ENCODE measurements at places on chromosomes 3 and 15.

DNA sequence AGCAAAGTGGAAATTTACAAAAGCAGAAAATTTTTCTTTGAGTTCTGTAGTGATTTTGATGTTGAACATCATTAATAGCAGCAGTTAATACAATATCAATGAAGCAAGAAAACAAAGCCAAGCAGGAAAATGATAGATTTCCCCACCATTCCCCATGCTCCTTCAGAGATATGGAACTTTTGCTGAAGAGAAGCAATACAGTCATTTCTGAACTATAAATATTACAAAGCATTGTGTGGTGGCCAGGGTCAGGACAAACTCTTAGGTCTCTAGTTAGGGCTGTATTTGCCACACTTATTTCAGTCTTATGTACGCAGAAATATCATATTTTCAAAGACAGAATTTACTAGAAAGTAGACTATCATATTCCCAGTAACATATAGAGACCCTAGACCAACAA is 88.8 kb upstream of the P3H2 start:
- DNase-seq: no peak

GRCh38 chr15:60994963-60995475 is 234.1 kb downstream of the RORA start:
- peak; percentile 16 for DNase-seq

DNA sequence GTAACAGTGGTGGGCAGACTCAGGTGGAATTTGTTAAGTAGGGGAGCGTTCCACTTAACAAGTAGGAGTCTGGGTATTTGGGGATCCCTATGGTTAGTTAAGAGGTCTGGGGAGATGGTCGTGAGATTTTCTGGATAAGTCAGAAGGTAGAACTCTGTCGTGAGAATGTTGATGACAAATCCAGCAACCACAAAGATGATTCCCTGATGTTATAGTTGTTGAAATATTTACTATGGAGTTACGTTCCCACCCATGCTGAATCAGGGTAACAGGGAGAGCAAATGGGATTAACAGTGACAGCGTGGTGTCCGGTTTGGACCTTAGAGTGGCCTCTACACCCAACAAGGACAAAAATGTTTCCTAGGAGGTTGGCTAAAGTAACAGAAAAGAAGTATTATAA is 110.8 kb downstream of the MFSD1 start:
- DNase-seq: no peak

- DNase-seq: peak; percentile 57
These were observed 885.4 kb downstream of the PDCD6IP start for GRCh38 chr3:34683851-34684250.

GRCh38 chr15:66312144-66312543 is 18.8 kb downstream of the DIS3L start:
- no peak for DNase-seq

DNA sequence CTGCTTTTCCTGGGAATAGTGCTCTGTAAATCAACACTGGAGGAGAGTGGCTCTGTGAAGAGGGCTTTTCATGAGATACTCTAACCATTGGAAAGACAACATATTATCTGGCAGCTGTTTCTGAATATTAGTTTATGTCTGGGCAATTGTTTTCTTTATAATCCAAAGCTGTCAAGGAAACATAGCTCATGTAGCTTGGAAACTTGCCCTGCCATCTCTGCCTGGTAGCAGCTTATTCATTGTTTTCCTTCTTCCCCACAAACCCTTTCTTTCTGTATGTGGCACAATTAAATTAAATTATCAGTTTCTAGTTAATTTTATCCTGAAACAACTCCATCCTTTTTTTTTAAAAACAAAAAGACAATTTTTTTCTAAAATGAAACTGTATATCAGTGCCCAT is 160.0 kb downstream of the EDEM1 start:
- DNase-seq: no peak

DNA sequence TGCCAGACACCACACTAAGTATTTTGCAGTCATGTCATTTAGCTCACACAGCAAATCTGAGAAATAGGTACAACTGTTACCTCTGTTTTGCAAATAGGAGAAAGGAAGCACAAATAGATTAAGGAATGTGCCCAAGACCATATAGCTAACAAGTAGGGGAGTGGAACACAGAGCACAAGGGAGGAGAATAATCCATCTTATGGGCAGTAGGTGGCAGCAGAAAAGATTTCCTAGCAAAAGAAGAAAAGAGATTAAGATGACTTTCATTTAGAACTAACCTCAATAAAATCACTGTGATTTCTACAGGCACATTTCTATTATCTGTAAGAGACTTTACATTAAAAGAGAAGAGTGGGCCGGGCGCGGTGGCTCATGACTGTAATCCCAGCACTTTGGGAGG is 49.1 kb downstream of the NR1I2 start:
- DNase-seq: peak; percentile 35

DNA sequence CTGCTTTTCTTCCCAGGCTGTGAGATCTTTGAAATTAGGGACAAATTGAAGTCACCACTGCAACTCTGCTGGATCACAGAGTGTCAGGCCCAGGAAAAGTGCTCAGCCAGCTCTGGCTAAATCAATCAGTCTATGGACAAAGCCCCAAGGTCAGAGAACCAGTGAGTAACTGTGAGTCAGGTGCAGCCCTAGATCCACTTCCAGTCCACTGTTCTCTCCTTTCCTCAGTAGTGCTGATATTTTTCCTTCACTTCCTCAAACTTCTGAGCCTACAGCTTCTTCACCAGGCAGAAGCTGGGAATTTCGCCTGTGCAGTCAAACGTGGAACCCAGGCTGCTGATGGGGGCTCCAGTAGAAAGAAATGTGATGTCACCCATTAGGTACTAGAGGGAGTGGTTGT is 75.1 kb upstream of the TRIM42 start:
- DNase-seq: no peak

GRCh38 chr15:90030376-90030775 is 29.3 kb downstream of the ZNF710 start:
- peak; percentile 70 for DNase-seq

DNA sequence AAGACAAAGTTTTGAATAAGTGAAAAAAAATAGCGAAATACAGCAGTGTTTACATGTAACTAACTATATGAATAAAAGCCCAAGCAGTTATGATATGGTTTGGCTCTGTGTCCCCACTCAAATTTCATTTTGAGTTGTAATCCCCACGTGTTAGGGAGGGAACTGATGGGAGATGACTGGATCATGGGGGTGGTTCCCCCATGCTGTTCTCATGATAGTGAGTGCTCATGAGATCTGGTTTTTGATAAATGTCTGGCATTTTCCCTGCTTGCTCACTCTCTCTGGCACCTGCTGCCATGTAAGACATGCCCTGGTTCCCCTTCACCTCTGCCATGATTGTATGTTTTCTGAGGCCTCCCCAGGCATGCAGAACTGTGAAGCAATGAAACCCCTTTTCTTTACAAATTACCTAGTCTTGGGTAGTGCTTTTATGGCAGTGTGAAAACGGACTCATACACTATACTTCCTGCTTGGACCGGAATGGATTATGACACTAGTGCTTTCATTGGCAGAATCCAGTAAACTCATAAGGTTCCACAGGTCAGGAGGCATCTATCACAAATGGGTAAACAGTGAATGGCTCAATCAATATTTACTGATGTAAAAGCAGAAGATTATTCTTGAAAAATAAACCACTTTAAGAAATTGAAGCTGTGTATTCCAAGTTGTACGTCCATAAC is 192.1 kb downstream of the CBLB start:
- no peak for DNase-seq

- peak; percentile 9 for DNase-seq
These were observed 72.6 kb downstream of the CCR1 start for GRCh38 chr3:46135475-46135874.

DNA sequence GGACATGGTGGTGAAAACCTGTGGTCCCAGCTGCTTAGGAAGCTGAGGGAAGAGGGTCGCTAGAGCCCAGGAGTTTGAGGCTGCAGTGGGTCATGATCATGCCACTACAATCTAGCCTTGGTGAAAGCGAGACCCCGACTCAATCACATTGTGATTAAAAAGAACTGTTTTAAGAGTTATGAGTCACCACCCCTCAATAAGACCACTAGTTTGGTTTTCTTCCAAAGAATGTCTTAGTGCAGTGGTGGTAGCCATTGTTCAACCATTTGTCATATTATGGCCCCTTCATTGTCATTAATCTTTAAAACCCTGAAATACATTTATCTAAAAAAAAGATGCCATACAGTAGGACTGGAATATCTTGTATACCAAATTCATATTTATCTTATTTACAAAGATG is 48.8 kb downstream of the BLM start:
- DNase-seq: no peak

- DNase-seq: peak; percentile 75
These were observed at the start of gene CAMK1 for GRCh38 chr3:9769426-9770275. Gene CAMK1 (minus strand): TSS chr3:9769947. CDS start chr3:9767749, 2,198 bp downstream.

DNA sequence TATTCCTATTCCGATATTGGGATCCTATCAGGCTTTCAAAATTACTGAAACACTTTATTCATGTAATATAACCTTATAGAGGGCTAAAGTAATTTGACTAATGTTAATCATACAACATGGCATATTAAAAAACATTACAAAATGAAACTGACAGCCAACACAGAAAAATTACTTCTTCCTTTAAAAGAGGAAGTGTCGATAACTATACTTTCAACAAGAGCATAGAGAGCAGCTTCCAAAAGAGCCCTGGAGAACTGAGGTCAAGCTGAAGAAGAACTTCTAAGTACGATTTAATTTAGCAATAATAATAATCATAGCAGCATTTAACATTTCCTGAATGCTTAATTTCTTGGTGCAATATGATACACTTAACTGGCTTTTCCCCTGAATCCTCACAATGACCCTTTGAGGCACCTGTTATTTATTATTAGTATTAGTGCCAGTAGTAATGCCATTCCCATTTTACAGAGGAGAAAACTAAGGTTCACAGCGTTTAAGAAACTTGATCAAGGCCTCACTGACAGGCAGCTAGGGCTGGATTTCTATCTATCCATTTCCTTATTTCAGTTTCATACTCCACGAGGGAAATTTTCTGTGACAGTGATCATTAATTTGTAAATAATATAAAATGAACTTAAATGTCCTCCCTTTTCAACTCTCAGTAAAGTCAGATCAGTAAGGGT is 181.6 kb downstream of the CFAP20DC start:
- DNase-seq: peak; percentile 46

DNA sequence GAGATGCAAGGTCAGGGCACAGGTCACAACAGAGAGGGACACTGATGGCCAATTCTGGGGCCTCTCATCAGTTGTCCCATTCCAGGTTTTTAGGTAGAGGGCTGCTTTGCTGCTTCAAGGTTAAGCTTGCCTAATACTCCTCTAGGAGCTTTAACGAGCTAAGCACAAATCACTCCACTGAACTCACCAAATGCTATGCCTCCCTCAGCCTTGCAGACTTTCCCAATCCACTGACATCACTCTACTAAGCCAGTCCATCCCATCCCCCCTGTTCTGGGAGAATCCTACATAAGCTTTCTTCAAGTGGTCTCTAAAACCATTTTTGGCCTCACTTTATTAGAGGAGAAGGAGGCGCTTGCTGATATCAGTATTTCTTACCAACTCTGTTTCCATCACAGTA is 24.8 kb upstream of the PDCD6IP start:
- no peak for DNase-seq

DNA sequence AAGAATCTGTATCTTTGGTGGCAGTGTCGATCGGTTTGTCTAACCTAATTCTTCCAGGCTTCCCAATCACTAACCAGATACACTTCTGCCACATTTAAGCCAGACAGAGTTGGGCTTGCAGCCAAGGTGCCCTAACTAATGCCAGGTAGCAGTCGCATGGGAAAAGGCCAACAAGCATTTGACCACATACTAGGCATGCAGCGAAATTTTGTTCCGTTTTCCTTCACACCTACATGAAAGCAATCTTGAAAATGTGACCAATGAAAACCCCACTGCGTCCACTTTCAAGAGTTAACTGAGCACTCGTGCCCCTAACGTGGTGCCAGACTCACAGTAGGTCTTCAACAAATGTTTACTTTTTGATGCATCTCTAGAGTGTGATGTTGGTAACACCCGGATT is 192.2 kb upstream of the TPM1 start:
- DNase-seq: no peak
